ENCODE measurements at places on chromosomes 1 and 21.

- DNase-seq = no peak
Measured at GRCh38 chr1:44701141-44701573, 26.6 kb downstream of the ARMH1 start.

DNA sequence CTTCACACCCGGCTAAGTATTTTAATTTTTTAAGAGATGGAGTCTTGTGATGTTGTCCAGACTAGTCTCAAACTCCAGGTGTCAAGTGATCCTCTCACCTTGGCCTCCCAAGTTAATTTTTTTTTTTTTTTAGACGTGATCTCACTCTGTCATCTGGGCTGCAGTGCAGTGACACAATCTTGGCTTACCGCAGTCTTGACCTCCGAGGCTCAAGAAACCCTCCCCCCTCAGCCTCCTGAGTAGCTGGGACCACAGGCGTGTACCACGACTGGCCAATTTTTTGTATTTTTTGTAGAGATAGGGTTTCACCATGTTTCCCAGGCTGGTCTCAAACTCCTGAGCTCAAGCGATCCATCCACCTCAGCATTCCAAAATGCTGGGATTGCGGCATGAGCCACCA, 11.7 kb upstream of the IFNLR1 start:
- DNase-seq = no peak

GRCh38 chr1:46621930-46622329, 5.3 kb upstream of the MOB3C start:
- no peak for DNase-seq

DNA sequence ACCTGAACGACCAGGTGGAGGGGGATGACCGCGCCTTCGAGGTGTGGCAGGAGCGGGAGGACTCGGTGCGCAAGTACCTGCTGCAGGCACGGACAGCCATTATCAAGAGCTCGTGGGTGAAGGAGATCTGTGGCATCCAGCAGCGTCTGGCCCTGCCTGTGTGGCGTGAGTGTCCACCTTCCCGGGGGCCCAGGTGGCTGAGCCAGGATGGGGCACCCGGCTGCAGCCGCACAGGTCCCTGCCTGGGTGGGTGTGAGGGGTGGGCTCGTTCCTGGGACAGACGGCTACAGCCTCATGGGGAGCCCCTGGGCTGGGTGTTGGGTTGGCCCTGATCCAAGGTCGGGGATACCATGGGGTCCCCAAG, 65.2 kb downstream of the TRIM11 start:
- no peak for DNase-seq

GRCh38 chr21:44706026-44706705, 5.2 kb downstream of the TSPEAR start:
- no peak for DNase-seq

GRCh38 chr21:41344146-41344545, 17.7 kb upstream of the MX2 start:
- no peak for DNase-seq

Data from activated CD8-positive, alpha-beta memory T cell treated with anti-CD3 and anti-CD28 coated beads for 4 hours (primary cell).